ENCODE measurements at places on chromosomes 16 and 17.

- peak; percentile 82 for DNase-seq
Measured at GRCh38 chr17:69501591-69502468, 87.3 kb downstream of the MAP2K6 start.

DNA sequence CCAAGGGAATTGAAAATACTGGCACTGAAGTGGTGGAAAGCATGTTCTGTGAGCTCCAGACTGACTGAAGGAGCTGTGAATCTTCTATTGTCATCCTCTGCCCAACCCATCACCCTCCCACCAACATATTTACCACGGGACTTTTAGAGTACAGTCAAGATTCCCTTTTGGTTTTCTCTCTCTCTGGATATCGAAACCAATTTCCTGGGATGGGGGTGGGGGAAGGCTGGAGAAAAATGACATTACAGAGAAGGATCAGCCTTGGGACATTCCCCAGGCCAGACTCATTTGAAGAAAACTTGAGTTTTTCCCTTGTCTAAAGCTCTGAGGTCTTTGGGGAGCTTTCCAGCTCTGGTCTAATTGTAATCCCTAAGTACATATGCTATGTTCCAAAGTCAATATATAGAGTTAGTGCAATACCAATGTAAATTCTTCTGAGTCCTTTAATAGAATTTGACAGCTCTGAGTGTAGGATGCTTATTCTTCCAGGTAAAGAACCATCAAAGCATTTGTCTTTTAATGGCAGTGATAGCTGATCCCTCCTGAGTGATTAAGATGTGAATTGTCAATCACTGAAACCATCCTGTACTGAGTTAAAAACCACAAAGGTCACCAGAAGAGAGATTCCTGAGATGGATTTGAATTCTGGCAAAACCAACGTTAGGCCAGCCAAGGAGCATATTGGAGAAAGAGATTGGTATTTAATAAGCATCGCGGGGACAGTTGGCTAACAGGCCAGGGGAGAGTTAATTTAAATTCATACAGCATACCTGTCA lies 48.8 kb upstream of the CCL1 start:
- DNase-seq: no peak

DNA sequence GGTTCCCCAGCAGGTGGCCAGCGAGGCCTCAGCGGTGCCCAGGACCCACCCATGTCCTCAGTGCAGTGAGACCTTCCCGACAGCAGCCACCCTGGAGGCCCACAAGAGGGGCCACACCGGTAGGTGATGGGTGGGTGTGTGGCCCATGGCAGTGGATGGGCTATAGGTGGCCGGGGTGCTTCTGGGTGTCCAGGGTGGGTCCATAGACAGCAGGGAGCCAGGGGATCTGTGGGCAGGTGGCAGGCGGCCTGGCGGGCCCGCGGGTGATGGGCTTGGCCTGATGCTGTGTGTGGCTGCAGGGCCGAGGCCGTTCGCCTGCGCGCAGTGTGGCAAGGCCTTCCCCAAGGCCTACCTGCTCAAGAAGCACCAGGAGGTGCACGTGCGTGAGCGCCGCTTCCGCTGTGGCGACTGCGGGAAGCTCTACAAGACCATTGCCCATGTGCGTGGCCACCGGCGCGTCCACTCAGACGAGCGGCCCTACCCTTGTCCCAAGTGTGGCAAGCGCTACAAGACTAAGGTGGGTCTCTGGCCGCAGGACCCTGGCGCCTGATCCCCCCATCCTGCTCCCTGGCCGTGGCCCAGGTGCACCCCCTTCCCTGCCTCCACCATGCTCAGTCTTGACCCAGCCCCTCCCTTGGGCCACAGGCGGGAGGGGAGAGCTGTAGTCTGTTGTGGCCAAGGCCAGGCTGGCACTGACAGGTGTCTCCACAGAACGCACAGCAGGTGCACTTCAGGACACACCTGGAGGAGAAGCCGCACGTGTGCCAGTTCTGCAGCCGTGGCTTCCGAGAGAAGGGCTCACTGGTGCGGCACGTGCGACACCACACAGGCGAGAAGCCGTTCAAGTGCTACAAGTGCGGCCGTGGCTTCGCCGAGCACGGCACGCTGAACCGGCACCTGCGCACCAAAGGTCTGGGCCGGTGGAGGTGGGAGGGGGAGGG lies 2.1 kb upstream of the DNASE1L2 start:
- DNase-seq: no peak

DNA sequence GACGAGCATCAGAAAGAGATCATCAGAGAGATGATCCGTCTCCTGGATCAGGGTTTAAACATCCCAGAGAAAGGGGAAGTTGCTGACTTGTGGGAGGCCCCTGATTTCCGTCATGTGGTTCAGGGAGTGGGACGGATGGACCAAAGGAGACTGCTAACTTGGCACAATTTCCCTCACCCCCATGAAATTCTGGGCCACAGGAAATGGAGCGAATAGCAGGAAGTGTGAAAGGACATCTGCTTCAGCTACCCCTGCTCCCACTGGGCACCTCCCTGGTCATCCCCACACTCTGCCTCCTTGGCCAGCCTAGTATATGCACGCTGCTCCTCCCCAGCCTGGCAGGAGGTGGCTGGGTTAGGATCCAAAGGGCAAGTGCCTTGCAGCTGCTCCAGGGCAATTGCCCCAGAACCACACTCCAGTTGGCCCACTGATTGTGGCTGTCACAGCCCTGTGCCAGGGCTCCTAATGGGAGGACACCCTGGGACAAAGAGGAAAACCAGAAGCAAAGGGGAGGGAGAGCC lies 1.3 kb downstream of the ARRB2 start:
- DNase-seq: no peak

- no peak for DNase-seq
Measured at GRCh38 chr16:70480127-70481105, 26.0 kb downstream of the FCSK start.

DNA sequence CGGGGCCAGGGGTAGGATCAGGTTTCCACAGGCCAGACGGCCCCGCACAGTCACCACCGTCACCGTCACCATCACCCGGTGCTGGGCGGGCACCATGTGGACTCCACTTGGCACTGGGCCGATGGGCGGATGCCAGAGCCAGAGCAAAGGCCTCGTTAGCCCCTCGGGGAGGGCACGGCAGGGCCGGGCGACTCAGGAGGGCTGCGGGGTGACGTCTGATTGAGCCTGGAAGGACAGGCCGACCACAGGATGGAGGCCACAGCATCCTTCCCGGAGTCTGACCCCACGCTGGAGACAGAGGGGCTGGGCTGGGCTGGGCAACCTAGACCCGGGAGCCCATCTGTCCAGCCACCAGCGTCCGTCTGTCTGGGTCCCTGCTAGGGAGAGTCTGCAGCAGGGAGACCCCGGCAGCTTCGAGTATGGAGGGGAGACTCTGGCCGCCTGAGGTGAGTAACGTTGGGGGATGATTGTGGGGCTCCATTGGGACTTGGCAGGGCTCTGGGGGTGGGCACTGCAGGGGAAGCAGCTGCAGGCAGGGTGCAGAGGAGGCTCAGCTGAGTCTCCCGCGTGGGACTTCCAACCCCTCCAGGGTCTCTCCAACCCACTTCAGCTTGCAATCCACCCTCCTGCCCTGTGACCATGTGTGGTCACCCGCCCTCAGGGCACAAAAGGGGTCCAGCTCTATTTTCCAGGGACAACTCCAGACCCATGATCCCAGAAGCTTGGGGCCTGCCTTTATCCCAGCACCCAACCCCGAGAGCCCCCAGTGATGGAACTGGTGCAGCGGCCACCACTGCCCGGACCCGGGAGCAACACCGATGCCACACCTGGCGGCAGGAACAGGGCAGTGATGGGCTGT lies 22.6 kb downstream of the SLC25A10 start:
- DNase-seq: no peak

DNA sequence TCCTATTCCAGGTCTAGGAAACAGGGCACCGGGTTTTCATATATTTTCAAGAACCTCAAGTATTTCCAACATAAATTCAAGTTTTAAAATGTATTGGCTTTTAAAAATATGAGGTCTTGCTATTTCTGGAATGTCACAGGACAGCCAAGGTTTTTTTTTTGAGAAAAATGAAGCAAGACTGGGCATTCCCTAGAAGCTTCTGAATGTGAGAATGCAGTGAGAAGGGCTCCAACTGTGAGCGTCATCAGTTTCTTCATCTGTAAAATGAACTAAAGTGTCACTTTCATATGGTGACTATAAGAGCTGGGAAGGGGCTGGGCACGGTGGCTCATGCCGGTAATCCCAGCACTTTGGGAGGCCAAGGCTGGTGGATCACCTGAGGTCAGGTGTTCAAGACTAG lies 455.8 kb upstream of the MAF start:
- peak; percentile 54 for DNase-seq

GRCh38 chr17:80071116-80071841 lies 30.1 kb upstream of the GAA start:
- DNase-seq: no peak

GRCh38 chr16:28321700-28322411 lies 29.5 kb downstream of the SBK1 start:
- peak; percentile 6 for DNase-seq

DNA sequence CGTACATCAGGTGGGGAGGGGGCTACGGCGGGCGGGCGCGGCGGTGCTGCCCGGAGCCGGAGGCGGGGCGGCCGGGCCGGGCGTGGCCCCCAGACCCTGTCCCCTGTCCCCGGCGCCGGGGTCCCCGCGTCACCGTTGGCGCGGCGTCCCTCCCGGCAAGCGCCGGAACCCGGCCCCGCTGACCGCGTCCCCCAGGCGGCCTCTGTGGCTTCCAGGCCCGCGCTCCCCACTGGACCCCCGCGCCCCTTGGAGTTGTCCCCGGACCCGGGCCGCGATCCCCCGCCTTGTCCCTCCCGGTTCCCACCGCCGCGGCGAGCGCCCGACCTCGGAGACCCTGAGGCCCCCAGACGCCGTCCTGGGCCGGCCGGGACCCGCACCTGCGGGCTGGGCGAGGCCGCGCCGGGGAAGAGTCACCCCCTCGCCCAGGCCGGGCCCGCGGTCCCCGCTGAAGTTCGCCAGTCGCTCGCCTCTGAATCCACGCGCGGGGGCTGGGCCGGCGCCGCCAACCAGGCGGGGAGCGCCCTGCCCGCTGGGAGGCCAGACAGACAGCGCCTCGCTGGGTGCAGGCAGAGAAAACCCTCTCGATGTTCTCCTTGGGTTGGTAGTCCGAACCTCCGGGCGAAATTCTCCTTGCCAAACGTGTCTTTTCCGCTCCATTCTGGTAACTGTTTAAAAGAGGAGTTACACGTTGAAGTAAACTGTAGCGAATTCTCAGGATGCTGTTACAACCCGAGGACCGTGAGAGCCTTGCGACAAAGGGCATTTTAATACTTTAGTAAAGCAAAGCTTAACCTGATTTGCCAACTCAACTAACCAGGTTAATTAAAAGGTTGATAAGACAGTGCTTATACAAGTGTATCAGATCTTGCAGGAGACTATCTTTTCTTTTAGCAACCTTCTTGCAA lies 761 bp downstream of the GAN start:
- DNase-seq: peak; percentile 27

GRCh38 chr16:12289175-12290063 lies 312.9 kb downstream of the SNX29 start:
- no peak for DNase-seq

DNA sequence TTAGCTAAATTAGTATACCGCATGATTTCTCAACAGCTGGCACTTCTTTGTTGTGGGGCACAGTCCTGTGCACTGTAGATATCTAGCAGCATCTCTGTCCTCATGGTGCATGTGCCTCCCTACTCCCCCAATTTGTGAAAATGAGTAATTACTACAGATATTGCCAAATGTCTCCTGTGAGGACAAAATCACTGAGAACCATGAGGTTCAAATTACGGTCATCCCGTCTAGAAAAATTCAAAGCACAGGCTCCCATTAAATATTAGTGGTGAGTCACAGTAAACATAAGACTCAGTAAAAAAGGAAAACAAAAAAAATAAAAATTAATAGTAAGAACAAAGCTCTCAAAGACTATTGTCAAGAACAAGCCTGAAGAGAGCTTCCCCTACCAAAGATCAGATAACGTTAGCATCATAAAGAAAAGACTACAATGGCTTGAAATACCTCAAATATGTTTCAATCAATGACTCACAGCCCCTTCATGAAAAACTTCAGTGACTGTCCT lies 57.8 kb downstream of the STH start:
- peak; percentile 48 for DNase-seq

DNA sequence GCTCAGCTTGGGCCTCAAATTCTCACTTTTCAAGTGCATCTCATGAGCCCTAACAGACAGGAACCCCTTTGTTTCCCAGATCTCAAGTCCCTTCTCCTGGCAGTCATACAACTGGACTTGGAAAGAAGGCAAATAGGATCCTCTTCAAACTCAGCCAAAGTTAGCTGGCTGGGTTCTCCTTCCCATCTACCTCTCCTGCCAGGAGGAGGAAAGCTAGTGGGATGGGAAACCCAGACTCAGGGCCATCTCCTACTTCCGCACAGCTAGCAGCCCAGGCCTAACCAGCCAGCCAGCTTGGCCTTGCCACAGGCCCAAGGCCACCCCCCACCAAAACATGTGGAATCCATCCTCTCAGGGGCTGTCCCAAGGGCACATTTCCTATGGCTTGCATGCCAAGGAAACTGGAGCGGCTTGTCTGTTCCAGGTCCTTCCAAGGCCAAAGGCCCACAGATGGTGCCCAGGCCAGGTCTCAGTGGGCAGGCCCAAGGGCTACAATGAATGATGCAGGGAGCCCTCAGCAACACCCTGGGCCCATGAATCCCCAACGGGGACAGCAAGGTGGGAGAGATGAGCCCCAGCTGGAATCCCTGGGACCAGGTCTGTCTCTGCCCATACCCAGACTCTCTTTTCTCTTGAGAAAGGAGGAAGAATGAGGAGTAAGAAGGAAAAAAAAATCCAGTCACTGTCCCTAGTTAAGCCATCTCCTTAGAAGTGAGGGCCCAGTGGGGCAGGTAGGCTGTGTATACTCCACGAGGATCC lies 1.7 kb downstream of the SMARCD2 start:
- peak; percentile 20 for DNase-seq

DNA sequence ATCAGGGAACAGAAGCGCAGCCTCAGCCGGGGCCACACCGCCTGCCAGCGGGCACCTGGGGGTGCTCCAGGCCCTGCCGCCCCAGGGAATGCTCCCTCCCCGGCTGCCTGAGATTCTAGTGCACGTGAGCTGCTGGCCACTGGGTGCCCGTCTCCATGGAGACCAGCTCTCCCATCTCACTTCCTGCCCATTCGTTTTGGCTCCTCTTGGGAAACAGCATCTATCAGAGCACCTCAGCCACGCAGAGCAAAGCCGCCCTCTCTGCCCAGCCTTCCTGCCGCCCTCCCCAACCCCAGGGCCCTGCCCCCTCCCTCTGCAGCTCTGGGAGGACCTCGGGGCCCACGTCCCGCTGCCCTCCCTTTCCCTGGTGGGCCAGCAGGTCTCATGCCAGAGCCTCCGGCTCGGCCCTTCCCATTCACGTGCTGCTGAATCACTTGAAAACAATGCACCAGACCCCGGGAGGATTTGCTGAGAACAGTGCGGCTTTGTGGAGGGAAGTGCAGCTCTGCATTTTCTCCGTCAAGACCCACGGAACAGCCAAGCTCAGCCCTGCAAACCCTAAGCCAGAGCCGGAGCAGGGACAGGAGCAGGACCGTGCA lies 19.4 kb downstream of the CEP295NL start:
- DNase-seq: peak; percentile 97
